ENCODE measurements at places on chromosomes 4 and X.

DNA sequence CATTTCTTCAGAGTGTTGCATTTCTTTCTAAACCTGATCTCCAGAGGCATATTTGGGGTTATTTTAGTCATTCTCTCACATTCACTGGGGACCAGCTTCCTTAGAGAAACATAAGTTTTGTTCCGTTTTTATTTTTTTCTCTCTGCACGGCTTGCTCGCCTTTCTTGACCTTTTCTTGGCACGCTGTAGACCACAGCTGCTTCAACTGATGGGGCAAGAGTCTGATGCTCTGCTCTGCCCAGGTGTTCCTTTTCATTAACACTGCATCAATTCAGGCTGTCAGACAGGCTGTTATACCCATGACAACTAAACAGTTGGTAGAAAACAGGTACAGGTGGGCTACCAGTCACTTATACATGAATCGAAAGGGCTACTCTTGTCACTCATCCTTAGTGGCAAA is 682.2 kb upstream of the DIAPH2 start:
- DNase-seq = no peak

GRCh38 chrX:16804923-16805464 is 18.7 kb downstream of the TXLNG start:
- no peak for DNase-seq

DNA sequence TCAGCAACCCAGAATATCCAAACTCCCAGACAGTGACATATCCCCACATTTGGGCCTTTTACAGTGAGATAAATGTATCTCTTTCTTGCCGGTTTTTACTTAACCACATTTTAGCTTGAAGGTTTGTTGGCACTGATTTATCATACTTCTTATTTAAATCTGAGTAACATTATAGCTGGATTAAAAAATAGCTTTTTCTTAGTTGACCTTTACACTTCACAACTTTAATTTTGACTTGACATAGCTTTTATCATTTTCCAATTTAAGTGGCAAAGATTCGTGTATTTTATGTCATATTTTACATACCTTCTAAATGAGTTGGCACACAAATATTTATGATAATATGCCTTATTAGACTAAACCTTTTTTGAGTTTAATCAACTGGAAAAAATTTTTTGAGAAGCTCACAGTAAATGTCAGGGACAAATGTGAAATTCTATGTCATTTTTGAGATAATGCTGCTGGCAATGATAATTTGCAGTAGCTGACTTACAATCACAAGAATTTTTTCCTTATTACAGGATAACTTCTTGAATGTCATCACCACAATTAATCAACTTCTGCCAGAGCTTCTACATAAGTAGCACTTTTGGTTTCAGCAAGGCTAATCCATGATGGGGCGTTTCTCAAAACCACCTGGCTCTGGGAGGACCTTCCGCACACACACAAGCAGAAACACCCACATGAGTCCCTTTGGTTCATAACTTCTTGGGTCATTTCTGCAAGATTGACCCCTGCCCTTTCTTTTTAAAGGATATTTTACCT is 80.3 kb downstream of the SYTL5 start:
- DNase-seq = no peak

DNA sequence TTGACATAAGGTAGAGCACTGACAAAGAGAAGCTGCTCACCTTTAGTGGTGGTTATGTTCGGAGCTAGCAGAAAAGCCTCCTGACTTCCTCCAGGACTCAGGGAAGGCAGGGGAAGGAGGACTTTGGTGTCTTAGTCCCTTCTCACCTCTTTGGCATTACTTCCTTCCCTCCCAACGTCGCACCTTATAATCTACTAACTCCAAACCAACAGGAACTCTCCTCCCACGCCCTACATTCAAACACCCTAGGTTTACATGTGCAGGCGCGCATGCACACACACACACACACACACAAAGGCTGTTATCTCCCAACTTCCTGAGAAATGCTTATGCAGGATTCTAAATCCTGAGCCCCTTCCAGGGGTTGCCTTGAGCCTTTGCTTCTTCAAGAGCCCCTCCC is 157.7 kb upstream of the STS start:
- DNase-seq = no peak

All from activated T-cell treated with anti-CD3 and anti-CD28 coated beads for 48 hours (primary cell).